Activated CD4-positive, CD25-positive, alpha-beta regulatory T cell (primary cell): ENCODE measurements at places on chromosomes 2 and 18.

GRCh38 chr2:120481446-120482194 lies 135.7 kb downstream of the INHBB start:
- no peak for DNase-seq

GRCh38 chr2:145380436-145381017 lies 860.6 kb upstream of the ZEB2 start:
- no peak for DNase-seq

DNA sequence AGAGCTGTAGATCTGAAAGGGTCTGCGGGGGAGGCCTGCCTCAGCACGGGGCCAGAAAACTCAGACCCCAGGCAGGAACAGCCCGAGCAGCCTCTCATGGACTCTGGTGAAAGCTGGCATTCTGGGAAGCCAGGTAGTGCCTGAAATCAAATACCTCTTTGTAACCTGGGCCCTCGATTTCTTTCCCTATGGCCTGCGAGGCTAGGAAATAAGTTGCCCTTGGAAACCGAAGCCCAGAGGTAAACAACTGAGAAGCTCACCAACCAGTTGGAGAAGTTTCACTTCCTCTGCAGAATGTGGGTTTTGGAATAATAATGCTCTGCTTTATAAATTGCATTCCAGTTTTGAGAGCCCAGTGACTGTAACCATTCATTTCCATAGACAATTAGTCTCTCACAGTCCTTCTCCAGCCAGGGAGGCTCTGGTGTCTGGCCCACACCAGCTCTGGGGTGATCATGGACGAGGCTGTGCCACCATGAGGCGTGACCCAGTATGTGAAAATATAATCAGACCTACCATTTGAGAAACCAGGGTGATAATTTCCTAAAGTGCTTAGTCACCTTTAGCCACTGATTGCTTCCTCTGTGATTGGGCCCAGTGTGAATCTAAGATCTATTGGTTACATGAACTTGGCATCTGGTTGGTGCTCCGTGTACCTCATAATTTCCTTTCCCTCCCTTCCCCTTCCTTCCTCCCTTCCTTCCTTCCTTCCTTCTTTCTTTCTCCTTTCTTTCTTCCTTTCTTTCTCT lies 133.1 kb upstream of the PELI1 start:
- no peak for DNase-seq

DNA sequence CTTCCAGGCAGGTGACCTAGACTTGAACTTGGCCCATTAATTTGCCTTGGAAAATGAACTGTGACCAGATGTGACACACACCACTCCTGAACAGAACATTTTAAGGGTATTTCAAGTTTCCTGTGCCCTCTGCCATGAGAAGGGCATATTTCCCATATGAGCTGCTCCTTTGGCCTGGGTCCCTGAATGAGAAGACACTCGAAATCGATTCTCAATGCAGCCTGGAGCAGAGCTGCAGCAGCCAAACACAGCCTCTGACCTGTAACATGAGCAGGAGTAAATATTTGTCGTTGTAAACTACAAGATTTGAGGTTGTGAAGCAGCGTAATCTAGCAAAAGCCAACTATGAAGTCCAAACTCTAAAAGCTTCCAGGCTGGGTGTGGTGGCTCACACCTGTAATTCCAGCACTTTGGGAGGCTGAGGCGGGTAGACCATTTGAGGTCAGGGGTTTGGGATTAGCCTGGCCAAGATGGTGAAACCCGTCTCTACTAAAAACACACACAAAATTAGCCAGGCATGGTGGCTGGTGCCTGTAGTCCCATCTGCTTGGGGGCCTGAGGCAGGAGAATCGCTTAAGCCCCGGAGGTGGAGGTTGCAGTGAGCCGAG lies 30.1 kb upstream of the SOS1 start:
- no peak for DNase-seq

- peak; percentile 34 for DNase-seq
These were observed 335.2 kb downstream of the LPIN1 start for GRCh38 chr2:12081481-12082210.

- no peak for DNase-seq
These were observed 72.9 kb downstream of the MAP3K20 start for GRCh38 chr2:173148520-173148919.

GRCh38 chr18:36817039-36817438 lies 11.8 kb downstream of the TPGS2 start:
- no peak for DNase-seq
